ENCODE measurements at places on chromosomes 4 and X.

- no peak for DNase-seq
These were observed 16.3 kb downstream of the RNF128 start for GRCh38 chrX:106742805-106743204.

DNA sequence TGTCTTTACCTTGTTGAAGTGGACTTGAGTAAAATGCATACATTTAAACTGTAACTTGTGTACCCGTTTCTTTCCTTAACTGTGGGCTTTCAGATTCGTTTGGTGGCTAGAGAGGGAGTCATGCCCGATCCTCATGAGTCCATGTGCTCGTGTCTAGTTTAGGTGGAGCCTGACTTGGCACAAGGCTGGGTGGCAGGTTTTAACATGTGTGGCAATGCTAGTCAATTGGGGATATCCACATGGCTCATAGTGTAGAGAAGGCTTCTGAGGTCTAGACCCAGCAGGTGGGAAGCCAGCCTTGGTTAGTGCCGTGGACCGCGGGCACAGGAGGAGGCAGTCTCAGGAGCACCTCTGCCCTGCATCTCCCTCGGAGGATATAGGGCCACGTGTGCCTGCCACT is 48.5 kb upstream of the CLCN4 start:
- no peak for DNase-seq

DNA sequence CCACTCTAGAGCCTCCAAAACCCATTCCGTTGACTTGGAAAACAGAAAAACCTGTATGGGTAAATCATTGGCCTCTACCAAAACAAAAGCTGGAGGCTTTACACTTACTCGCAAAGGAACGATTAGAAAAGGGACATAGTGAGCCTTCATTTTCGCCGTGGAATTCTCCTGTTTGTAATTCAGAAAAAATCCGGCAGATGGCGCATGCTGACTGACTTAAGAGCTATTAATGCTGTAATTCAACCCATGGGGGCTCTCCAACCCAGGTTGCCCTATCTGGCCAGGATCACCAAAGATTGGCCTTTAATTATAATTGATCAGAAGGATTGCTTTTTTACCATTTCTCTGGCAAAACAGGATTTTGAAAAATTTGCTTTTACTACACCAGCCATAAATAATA is 60.8 kb downstream of the ZNF732 start:
- no peak for DNase-seq

DNA sequence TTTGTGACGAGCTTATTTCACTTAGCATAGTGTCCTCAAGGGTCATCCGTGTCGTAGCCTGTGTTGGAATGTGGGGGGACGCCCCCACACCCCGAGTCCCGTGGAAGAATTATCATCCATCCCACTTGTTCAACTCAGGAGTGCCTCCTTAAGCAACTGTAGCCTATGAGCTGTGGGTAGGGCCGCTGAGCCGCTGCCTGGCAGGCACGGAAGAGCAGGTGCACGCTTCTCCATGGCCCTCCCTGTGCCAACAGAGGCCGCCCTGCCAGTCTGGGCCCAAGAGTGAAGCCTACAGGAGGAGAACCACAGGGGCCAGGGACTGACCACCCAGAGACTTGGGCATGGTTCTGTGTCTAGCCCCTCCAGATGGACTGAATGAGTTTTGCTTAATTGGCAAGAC is 2.3 kb upstream of the RGS12 start:
- peak; percentile 37 for DNase-seq

GRCh38 chr4:65669111-65670019 is 924 bp downstream of the EPHA5 start:
- peak; percentile 56 for DNase-seq

DNA sequence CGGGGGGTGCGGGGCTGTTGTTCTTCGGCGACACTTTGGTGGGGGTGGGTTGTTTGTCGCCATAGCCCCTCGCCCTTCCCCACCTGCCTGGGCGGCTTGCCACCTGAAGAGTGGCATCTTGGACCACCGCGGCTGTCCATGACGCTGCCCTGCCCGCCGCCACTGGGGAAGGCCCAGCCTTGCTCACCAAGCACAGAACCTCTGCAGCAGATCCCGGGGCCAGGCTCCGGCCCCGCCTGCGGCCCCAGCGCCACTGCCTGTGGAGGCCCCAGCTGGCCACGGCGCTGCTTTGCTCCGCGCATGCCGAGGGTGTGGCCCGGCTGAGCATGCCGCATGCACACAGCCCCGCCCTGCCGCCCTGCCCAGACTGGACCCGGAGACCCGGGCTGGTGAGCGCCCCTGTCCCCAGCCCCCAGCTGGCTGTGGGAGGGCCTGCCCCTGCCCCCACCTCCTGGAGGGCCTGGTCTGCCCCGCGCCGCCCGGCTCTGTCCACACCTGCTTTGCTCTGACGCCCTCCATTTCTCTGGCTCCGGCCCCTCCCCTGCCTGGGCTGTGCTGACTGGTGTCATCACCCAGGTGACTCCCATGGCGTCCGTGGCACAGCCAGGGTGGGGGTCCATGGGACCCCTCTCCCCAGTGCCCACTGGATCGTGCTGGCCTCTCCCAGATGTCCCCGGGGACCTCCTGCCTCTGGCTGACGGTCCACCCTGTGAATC is 5.3 kb downstream of the NAT8L start:
- no peak for DNase-seq

GRCh38 chrX:16772460-16772859 is 13.8 kb upstream of the TXLNG start:
- DNase-seq: no peak

GRCh38 chr4:113003841-113004240 is 45.6 kb upstream of the ANK2 start:
- DNase-seq: no peak

DNA sequence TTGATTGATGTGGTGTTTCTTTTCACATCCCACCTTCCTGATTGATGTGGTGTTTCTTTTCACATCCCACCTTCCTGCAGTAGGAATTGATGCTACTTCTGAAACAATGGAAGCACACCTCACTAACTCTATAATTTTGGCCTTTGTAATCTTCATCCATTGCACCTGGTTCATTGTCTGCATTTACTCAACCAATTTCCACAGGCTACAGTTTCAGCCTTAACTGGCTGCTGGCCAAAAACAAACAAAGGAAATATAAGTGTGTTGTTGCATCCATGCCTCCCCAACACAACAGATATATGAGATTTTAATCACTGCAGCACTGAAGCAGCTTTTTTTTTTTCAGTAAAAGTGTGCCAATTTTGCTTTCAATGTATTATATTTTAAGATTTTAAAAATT is 867.6 kb upstream of the PCDH7 start:
- no peak for DNase-seq

- peak; percentile 61 for DNase-seq
These were observed 10.9 kb downstream of the DCK start for GRCh38 chr4:71004281-71004851.

- no peak for DNase-seq
These were observed 76.2 kb upstream of the CD99 start for GRCh38 chrX:2614911-2615310.

GRCh38 chr4:155604718-155605626 is 61.7 kb upstream of the GUCY1A1 start:
- no peak for DNase-seq

- no peak for DNase-seq
These were observed 62.5 kb upstream of the GPR174 start for GRCh38 chrX:79081895-79082512.

- DNase-seq: no peak
These were observed 358.4 kb upstream of the MAGEB16 start for GRCh38 chrX:35439692-35440091.

- DNase-seq: no peak
These were observed 10.4 kb downstream of the MTMR1 start for GRCh38 chrX:150703695-150703974.

- DNase-seq: no peak
These were observed 6.4 kb downstream of the CLOCK start for GRCh38 chr4:55540271-55540670.

DNA sequence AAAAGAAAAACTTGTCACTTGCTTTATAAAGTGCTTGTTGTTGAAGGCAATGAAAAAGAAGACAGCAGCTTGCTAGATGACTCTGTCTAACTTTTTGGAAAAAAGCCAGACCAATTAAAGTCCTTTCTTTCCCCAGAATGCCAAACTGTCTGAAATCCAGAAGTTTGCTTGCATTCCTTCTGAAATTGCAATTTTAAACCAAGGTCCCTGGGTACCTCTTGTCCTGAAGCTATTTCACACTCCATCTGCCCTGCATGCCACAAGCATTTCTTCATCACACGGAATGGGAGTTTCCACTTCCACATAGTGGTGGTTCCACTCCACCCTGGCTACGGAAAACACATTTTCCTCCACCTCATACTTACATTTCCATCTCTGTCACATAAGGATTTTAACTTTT is 101.0 kb downstream of the PAPSS1 start:
- DNase-seq: no peak

GRCh38 chrX:151180400-151180799 is 4.0 kb downstream of the GPR50 start:
- DNase-seq: no peak

DNA sequence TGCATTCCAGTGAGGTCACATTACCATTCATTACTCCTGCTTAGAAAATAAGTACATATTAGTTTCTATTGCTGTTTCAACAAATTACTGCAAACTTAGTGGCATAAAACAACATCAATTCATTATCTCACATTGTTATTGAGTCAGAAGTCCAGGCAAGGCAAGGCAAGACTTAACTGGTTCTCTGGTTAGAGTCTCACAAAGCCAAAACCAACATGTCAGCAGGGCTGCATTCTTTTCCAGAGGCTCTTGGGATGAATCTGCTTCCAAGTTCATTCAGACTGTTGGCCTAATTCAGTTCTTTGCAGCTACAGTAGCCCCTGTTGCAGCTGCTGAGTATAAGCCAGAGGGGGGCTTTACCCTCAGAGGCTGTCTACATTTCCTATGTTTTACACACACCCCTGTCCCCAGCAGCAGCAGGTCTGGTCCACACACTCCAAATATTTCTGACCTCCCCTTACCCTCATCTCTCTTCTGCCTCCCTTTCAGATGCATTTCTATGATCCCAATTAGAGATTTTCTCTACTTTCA is 892.1 kb upstream of the EPHA5 start:
- DNase-seq: no peak

GRCh38 chr4:98466868-98467599 is 191.4 kb downstream of the TSPAN5 start:
- DNase-seq: no peak

DNA sequence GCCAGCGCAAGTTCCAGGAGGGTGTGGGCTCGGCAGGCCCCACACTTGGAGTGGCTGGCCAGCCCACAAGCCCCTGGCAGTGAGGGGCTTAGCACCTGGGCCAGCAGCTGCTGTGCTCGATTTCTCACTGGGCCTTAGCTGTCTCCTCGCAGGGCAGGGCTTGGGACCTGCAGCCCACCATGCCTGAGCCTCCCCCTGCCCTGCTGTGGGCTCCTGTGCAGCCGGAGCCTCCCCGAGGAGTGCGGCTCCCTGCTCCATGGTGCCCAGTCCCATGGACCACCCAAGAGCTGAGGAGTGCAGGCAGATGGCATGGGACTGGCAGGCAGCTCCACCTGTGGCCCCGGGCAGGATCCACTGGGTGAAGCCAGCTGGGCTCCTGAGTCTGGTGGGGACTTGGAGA is 139.2 kb upstream of the CXCL13 start:
- DNase-seq: no peak

GRCh38 chr4:38131371-38132091 is 171.3 kb downstream of the PTTG2 start:
- peak; percentile 95 for DNase-seq

- DNase-seq: no peak
These were observed 8.0 kb downstream of the FAM241A start for GRCh38 chr4:112153211-112153791.

GRCh38 chrX:70508296-70508911 is 63.8 kb downstream of the DLG3 start:
- DNase-seq: no peak

DNA sequence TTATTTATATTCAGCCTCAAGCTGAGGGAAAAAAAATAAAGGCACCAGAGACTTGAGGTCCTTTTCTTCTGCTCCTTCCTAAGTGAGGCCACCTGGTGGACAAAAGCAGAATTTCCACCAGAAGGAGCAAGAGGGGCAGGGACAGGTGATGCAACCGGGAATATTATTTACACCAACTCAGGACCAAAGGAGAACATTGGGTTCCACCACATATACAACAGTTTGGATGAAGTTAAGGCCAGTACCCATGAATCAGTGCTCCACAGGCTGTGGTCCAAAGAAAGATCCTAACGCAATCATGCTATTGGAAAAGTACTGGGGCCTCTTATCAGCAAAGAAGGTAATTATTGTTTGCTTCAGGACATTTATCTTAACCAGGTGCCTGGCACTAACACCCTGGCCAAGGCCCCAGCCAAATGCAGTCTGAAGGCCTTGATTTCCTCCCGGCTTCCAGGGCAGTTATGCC is 57.4 kb downstream of the TSC22D3 start:
- peak; percentile 92 for DNase-seq

DNA sequence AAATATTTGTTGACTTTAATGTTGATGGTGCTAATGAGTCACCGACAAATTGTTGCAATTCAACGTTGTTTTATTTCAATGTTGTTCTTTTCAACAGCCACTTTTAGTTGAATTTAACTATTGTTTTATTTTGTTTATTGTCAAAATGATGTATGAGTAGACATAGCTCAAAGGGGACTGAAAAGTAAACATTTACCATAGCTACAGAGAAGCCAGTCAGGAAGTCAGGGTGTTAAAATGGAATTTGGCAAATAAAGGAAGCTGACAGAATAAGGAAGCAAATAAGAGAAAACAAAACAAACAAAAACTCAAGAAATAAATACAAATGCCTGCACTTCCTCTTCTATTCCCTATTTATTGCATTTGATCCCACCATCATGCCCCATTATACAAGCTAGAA is 648.4 kb upstream of the HTR2C start:
- DNase-seq: no peak

DNA sequence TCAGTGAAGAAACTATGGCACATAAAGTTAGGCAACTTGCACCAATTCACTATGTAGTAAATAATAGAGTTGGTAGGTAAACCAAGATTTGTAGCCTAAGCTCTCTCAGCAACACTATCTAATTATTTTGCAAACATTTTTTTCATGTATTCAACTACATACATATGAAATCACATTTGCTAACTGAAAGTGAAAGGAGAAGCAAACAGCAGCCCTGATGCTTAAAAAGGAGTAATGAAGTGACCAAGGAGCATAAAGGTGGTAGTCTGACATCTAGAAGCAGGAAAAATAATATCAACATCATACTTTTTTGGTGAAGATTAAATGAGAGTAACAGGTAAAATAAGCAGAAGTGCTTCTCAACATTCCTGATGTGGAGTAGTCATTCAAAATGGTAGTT is 603.7 kb downstream of the GRXCR1 start:
- DNase-seq: no peak

DNA sequence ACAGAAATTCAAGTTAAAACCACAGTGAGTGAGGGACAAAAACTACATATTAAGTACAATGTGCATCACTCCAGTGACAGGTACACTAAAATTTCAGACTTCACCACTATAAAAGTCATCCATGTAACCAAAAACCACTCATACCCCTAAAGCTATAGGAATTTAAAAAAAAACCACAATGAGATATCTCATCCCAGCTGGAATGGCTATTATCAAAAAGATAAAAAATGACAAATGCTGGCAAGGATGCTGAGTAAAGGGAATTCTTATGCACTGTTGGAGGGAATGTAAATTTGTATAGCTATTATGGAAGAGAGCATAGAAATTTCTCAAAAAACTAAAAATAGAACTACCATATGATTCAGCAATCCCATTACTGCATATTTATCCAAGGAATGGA is 171.1 kb downstream of the HHIP start:
- no peak for DNase-seq

GRCh38 chr4:9971711-9972110 is 49.6 kb downstream of the SLC2A9 start:
- no peak for DNase-seq

Data from islet precursor cell (in vitro differentiated cells).